ENCODE measurements at places on chromosomes 13 and 19.

- DNase-seq = no peak
These were observed 197.8 kb downstream of the TEX29 start for GRCh38 chr13:111518161-111518792.

GRCh38 chr19:46713781-46714443, 3.0 kb downstream of the PRKD2 start:
- DNase-seq = peak; percentile 41

GRCh38 chr19:45598267-45599001, 3.6 kb downstream of the GPR4 start:
- no peak for DNase-seq

GRCh38 chr13:109985871-109986450, 199.6 kb upstream of the IRS2 start:
- DNase-seq = no peak

DNA sequence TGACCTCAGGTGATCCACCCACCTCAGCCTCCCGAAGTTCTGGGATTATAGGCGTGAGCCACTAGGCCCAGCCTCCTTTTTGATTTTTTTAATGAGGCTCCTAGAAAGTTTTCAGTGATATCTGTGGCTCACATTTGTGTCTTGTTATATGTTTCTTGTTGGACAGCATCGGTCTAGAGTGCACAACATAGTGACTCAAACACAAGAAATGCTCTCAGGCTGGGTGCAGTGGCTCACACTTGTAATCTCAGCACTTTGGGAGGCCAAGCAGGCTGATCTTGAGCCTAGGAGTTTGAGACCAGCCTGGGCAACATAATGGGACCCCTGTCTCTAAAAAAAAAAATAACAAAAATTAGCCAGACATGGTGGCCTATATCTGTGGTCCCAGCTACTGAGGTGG, 8.2 kb downstream of the PHF11 start:
- DNase-seq = no peak

DNA sequence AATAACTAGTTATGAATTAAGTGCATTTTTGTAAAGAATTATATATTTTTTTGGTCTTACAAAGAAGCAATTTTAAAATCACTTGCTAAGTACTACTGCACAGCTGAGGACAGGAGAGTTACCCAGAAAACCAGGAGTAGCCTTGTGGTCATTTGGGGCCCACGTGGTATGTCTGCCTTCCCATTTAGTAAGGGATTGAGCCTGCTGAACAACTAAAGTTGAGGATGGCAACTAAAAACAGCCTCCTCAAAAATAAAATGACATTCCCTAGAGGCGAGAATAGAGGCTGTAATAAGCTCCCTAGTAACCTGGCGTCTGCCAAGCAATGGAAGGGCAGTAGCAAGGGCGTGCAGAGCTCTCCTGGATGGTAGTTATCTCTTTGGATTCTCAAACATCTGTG, 36.3 kb downstream of the DOCK9 start:
- DNase-seq = no peak

DNA sequence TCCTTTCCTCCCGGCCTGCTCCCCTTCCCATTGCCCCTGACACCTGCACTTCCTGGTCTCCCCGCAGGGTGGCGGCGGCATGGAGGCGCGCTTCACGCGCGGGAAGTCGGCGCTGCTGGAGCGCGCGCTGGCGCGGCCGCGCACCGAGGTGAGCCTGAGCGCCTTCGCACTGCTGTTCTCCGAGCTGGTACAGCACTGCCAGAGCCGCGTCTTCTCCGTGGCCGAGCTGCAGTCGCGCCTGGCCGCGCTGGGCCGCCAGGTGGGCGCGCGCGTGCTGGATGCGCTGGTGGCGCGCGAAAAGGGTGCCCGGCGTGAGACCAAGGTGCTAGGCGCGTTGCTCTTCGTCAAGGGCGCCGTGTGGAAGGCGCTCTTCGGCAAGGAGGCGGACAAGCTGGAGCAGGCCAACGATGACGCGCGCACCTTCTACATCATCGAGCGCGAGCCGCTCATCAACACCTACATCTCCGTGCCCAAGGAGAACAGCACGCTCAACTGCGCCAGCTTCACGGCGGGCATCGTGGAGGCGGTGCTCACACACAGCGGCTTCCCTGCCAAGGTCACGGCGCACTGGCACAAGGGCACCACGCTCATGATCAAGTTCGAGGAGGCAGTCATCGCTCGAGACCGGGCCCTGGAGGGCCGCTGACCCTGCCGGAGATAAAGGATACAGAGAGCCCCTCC, 1.7 kb downstream of the TRAPPC5 start:
- DNase-seq = no peak

- peak; percentile 58 for DNase-seq
These were observed 2.3 kb upstream of the LCP1 start for GRCh38 chr13:46184277-46184699.

DNA sequence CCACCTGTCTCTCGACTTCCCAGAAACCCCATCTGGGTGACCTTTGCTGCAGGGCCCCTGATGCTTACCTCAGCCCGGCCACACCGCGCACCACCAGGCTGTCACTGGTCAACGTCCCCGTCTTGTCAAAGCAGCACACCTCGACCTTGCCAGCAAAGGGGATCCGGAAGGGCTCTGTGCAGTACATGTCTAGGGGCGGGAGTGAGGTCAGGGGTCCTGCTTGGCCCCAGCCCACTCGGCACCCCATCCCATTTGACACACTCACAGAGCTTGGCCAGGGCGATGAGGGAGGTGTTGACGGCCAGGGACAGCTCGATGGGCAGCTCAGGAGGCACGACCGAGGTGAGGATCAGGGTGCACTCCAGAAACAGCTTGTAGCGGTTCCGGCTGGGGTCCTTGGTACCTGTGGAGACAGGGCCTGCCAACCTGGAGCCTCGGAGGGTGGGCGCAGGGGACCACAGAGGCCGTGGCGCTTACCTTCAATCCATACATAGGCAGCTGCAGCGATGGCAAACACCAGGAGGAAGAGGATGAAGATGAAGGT, 8.4 kb downstream of the ATP13A1 start:
- DNase-seq = no peak

DNA sequence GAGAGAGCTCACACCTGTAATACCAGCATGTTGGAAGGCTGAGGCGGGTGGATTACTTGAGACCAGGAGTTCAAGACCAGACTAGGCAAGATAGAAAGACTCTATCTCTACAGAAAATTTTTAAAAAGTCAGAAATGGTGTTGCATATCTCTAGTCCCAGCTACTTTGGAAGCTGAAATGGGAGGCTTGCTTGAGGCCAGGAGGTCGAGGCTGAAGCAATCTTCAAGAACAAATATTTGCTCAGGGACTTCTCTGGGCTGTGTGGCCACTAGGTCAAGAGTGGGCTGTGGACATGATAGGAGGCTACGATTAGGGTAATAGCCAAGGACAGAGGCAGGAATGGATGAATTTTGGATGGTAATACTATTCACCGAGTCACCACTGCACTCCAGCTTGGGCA, 135.8 kb upstream of the PEG3 start:
- no peak for DNase-seq

DNA sequence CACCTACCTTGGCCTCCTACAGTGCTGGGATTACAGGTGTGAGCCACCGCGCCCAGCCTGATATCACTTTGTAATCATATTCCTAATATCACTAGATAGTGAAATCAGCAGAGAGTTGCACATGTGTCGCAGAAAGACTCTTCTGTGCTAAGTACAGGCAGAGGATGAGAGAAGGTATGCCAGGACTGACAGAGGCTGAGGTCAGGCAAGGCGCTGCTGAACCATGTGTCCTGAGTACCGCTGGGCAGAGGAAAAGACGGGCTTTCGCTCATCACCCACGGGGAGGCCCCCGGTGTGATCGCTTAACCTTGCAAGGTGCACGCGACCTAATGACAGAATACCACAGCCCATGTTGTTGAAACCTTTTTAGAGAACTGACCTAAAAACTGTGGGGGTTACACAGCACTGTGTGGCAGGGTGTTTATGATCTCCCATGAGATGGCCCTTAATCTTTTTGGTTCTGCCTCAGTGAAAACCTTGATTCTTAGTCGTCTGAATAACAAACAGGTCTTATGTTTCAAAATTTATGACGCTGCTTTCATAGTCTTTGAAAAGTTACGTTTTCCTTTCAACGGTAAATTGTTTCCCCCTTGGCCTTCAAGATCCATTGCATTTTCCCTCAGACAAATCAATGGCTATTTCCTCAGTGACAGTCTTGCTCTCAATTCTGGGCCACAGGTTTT, 12.2 kb downstream of the GJA3 start:
- DNase-seq = no peak

DNA sequence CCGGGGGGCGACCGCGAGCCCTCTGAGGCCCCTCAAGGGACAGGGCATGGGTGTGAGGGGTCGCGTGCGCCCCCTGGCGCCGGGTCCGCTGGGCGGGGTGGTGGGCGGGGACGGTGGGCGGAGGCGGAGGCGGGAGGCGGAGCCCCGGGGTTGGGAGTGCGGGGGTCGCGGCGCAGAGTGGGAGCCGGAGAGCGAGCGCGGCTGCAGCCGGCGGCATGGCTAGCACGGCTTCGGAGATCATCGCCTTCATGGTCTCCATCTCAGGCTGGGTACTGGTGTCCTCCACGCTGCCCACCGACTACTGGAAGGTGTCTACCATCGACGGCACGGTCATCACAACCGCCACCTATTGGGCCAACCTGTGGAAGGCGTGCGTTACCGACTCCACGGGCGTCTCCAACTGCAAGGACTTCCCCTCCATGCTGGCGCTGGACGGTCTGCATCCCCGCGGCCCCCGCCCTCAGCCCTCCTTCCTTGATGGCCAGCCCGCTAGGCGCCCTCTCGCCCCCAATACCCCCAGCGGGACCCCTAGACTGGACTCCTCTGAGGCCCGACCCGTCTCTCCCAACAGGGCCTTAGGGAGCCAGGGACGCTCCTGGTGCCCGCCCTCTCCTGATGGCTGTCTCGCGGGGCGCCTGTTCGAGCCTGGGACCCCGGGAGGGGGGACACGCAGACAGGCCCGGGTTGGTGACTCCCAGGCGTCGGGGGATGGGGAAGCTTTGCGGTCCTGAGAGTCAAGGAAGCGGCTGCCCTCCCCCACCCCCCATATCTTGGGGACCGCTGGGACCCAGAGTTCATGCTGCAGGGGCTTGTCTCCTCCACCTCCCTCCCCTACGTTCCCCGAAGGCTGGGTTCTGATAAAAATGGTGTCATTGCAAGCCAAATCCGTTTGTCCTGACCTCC, at the start of gene CLDN10:
Gene CLDN10, plus strand, starts transcription at position 182 of the 903 bp plus-strand sequence. Its CDS starts 34 bp downstream, at position 216.
- no peak for DNase-seq

- peak; percentile 61 for DNase-seq
These were observed 2.0 kb downstream of the SLC1A5 start for GRCh38 chr19:46786236-46787039.

DNA sequence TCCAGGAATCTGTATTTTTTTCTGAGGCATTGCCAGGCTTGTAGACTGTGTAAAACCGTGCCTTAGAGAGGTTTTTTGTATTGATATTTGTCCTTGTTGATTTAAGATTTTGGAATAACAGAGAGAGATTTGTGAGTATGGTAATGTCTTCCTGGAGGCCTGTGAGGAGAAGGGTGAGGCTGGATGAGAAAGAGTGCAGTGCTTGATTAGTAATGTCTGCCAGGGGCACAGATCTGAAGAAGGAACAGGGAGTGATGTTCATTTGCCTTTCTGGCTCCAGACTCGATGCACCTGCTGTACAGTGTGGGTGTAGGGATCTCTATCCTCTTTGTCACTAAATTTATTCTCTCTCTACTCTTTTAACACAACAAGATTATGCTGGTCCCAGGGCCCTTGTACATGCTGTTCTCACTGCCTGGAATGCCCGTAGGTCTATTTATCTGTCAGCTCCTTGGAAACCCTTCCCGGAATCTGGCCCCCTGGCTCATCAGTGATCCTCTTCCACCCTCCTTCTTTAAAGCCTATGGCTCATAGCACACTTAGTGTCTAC, 4.2 kb downstream of the FIZ1 start:
- DNase-seq = no peak

GRCh38 chr13:51212758-51213157, 9.4 kb upstream of the FAM124A start:
- DNase-seq = no peak

DNA sequence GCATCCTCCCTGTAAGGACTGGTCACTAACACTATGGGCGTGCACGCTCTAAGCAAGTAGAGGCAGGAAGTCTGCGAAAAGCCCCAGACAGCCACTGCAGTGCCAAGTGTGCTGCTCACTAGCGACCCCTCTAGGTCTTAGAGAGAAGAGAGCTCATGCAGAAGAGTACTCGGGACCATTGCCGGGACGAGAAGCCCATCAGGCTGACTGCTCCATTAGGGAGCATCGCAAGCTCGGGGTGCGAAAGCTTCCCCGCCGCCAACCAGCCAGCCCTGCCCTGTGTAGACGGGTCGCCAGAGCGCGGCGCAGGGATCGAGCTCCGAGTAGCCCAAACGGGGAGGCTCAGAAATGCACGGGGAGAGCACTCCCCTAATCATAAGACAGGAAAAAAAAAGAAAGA, 16.6 kb downstream of the POU4F1 start:
- no peak for DNase-seq

GRCh38 chr13:50788551-50789210, 54.8 kb downstream of the DLEU7 start:
- DNase-seq = no peak

- DNase-seq = no peak
These were observed 98.8 kb downstream of the ING1 start for GRCh38 chr13:110812121-110812868.

- no peak for DNase-seq
These were observed 129.0 kb upstream of the SPRY2 start for GRCh38 chr13:80469853-80470381.

GRCh38 chr19:5136073-5136855, 167.4 kb downstream of the KDM4B start:
- no peak for DNase-seq

DNA sequence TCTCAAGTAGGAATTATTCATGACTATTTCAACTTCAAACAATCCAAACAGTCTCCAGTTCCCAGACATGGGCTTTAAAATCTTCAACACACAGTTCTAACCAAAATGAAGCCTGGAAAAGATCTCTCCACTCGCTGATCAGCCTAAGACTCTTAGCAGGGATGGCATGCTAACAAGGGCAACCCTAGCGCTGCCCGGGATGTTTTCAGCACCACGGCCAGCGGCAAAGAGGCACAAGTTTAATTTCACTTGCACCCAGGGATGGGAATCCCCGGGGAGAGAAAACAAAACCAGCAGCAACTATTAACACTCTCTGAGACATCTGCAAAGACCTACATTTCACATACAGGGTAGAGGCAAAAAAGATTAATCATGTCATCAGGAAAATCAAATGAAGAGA, 43.0 kb downstream of the CACNA1A start:
- no peak for DNase-seq

DNA sequence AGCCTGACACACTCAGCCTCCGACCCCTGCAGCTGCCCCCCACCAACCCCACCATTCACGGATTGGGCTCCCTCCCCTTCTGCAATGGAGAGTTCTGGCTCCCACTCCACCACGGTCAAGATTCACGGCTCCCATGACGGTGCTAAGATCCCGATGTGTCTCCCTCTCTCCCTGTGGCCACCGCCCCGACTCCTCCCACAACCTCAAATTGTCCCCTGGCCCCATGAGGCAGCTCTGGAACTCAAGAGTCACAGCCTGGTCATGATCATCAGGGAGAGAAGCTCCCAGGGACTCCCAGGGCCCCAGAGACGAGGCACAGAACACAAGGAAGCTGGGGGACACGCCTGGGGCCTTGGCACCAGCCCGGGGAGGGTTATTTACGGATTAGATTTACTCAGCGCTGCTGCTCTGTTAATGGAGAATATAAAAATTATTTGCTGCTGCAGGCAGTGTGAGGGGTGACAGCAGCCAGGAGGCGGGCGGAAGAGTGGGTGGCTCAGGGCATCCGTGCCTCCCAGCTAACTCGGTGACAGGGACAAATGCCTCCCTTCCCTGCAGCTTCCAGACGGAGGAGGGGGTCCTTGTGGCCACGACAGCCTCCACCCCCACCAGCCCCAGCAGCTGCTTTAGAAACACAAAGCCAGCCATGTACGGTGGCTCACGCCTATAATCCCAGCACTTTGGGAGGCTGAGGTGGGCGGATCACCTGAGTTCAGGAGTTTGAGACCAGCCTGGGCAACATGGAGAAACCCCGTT, 184.2 kb downstream of the PTPRS start:
- no peak for DNase-seq

Data from stimulated activated CD4-positive, alpha-beta T cell treated with anti-CD3 and anti-CD28 coated beads, Interleukin-15, amount 100 ng/mL, for 1 hour (primary cell).